ENCODE measurements at places on chromosomes 6 and 20. TPM values are rescaled to one million over a fixed set of nuclear protein-coding genes. Genes with fewer than 3 reads are reported as not detected.

GRCh38 chr6:25017932-25018567 lies 82.3 kb upstream of the RIPOR2 start:
- no peak overlapping the region for H3K27ac ChIP-seq
- no peaks in the 10 kb centered on the region for H3K4me1 ChIP-seq
- H3K4me3 ChIP-seq: no peak overlapping the region
- peak; percentile 66 for DNase-seq
- H3K36me3 ChIP-seq: no peaks in the 10 kb centered on the region

DNA sequence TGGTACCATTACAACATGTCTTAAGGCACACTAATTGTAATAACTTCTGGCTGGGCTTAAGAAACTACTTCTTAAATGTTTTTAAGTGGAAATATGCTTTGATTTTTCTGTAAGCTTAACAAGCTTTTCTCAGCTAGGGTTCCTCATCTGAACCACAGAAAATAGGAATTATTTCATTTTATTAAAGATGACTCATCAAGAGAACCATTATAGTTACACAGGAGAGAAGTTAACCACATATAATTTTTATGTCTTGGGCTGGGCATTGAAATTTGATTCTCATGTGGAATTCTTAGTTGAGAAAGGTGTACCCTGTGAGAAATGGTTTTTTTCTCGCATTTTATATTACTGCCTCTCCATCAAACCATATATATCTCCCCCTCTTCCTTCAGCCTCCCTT lies 75.1 kb downstream of the QKI start:
- no peaks in the 10 kb centered on the region for H3K36me3 ChIP-seq
- no peak overlapping the region for H3K4me3 ChIP-seq
- no peak for DNase-seq
- no peaks in the 10 kb centered on the region for H3K27me3 ChIP-seq
- no peak overlapping the region for H3K27ac ChIP-seq

DNA sequence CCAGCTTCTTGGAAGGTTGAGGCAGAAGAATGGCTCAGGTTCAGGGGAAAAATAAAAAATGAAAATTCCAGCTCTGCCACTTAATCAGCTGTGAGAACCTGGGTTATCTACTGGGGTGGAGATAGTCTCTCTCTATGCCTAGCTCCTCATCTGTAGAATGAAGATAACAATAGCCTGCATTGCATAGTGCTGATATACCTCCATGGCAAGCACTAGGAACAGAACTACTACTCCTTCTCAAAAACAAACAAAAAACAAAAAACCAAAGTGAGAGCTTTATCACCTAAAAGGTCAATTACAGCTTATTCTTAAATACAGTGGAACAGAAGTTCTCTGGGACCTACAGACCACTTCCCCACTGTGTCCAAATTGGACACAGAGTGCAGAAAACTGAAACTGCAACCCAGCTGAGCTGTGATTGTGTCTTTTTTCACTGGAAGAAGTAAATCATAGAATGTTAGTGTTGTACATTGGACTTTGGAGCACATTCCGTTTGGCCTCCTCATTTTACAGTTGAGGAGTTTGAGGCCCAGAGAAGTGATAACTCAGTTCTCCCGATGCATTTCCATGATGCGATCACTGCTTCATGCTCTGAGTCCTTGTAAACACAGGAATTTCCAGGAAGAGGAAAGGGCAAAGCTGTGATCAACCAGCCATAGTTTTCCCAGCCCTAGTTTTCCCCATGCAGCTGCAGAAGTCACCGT lies 23.3 kb downstream of the MTFR2 start:
- no peaks in the 10 kb centered on the region for H3K36me3 ChIP-seq
- H3K27me3 ChIP-seq: no peaks in the 10 kb centered on the region
- H3K4me1 ChIP-seq: no peaks in the 10 kb centered on the region

GRCh38 chr6:104014163-104014959 lies 845.4 kb downstream of the HACE1 start:
- no peak overlapping the region for H3K4me3 ChIP-seq
- no peaks in the 10 kb centered on the region for H3K4me1 ChIP-seq
- no peaks in the 10 kb centered on the region for H3K27me3 ChIP-seq
- DNase-seq: no peak
- no peak overlapping the region for H3K27ac ChIP-seq

UBE2C gene
- total RNA-seq: 255 TPM

- peaks cover 9% of the 10 kb centered on the region for H3K4me1 ChIP-seq
- no peaks in the 10 kb centered on the region for H3K36me3 ChIP-seq
- no peak overlapping the region for H3K4me3 ChIP-seq
Observed at GRCh38 chr20:24423390-24424313, 45.8 kb upstream of the SYNDIG1 start.

SPATA25 gene
- 3.0 TPM for total RNA-seq

- no peaks in the 10 kb centered on the region for H3K27me3 ChIP-seq
- no peak overlapping the region for H3K27ac ChIP-seq
- H3K36me3 ChIP-seq: no peaks in the 10 kb centered on the region
- peaks cover 2% of the 10 kb centered on the region for H3K4me1 ChIP-seq
Observed at GRCh38 chr6:49515485-49516146, 15.9 kb downstream of the GLYATL3 start.

LTB gene
- total RNA-seq: 0.43 TPM

DNA sequence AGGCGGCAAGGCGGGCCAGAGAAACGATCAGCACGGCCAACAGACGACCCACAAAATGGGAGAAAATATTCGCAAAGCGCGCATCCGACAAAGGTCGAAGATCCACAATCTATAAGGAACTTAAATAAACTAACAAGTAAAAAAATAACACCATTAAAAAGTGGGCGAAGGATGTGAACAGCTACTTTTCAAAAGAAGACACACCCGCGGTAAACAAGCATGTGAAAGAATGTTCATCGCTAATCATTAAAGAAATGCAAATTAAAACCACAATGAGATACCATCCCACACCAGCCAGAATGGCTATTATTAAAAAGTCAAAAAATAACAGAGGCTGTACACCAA lies 117.8 kb upstream of the SIRPA start:
- no peak for DNase-seq
- H3K4me3 ChIP-seq: peak overlapping the region; percentile 69
- H3K27ac ChIP-seq: no peak overlapping the region
- peaks cover 7% of the 10 kb centered on the region for H3K4me1 ChIP-seq
- H3K36me3 ChIP-seq: no peaks in the 10 kb centered on the region
- peaks cover 2% of the 10 kb centered on the region for H3K27me3 ChIP-seq

DNA sequence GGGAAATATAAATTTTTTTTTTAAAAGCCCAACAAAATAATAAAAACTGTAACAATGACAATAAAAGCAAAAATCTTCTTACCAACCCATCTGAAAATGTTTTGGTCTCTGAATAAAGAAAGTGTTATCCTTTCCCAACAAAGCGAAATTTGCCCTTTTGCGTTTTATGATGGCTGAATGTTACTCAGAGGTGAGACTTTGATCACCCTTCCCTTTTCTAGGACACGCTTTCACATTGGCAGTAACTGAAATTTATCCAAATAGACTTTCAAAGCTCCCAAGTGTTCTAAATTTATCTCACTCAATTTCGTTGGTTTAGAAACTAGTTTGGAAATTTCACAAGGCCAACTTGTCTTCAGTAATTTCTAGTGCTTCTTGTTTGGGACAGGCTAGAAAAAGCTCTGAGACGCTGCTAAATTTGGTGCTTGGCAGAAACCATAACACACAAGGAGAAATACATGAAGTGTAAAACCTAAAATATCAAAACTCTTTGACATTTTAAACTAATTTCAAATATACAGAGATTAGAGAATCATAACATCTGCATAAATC lies 354.5 kb upstream of the CITED2 start:
- no peak for DNase-seq
- H3K4me1 ChIP-seq: no peaks in the 10 kb centered on the region
- no peaks in the 10 kb centered on the region for H3K36me3 ChIP-seq
- H3K27ac ChIP-seq: no peak overlapping the region

DNA sequence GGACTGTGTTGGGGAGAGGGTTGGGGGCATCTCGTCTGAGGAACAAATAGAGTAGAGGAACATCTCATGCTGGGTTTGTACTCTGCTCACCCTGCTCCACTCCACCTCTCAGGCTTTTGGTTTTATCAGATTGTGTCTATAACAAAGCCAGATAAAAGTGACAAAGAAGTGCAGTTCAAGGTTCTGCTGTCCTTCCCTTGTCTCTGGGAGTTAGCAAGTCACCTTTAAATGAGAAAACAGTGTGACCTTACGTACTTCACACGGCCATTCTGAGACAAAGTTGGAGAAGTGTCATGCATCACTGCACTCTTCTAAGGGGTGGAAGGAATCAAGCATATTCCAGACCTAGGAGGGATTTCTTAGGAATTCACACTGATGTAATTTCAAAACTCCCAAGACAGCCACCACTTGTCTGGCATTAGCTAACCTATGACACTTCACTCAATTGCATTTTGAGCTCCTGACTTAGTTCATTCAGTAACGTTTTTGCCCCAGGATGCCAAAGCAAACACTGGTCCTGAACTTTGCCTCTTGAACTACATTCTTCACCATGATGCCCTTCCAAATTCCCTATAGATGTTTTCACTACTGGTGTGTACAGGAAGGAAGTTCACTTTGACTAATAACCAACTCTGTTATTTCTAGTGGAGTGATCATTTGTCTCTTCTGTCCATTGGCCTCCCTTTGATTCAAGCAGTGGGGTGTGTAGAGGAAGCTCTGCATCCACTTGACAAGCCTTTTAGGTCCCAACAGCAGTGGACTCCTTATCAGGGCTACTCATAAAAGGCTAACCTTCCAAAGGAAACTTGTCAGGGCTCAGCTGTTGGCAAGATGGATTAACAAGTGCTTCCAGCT lies 647.6 kb upstream of the FLRT3 start:
- no peak for DNase-seq
- no peaks in the 10 kb centered on the region for H3K4me1 ChIP-seq
- H3K4me3 ChIP-seq: no peak overlapping the region
- no peaks in the 10 kb centered on the region for H3K27me3 ChIP-seq

DNA sequence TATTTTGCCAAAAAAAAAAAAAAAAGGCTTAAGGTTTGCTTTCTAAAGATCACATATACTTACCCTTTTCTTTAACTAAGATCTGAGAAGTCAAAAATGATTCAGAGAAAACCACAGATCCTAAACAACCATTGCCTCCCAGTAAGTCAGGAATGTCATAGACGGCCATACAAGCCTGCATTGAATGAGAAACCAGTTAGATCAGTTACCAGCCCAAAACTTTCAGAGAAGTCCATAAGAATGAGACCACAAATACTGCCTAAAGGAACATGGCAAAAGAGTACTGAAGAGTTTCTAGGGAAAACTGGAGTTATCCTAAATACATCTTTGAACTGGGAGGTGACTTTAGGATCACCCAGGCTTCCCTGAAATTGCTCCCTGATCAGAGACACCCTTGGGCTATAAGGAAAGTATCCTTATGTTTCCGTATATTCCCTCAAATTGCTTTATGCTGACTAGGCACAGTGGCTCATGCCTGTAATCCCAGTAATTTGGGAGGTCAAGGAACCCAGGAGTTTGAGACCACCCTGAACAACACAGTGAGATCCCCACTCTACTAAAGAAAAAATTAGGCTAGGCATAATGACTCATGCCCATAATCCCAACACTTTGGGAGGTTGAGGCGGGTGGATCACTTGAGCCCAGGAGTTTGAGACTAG lies 79.4 kb upstream of the SLC4A11 start:
- H3K36me3 ChIP-seq: no peaks in the 10 kb centered on the region
- no peak overlapping the region for H3K27ac ChIP-seq
- DNase-seq: no peak
- H3K4me1 ChIP-seq: no peaks in the 10 kb centered on the region
- H3K4me3 ChIP-seq: no peak overlapping the region

TREM1 gene
- not detected for total RNA-seq

- no peaks in the 10 kb centered on the region for H3K27me3 ChIP-seq
- no peak for DNase-seq
- H3K4me3 ChIP-seq: no peak overlapping the region
- H3K4me1 ChIP-seq: no peaks in the 10 kb centered on the region
- no peak overlapping the region for H3K27ac ChIP-seq
Observed at GRCh38 chr6:11467364-11467763, 70.2 kb upstream of the TMEM170B start.

Data from H1 (cell line).